ENCODE measurements at places on chromosomes 2 and 18. TPM values are rescaled to one million over a fixed set of nuclear protein-coding genes. Genes with fewer than 3 reads are reported as not detected.

- no peak for DNase-seq
These were observed 9.0 kb downstream of the SPTBN1 start for GRCh38 chr2:54465143-54465542.

NFATC1 gene
- 10.6 TPM for total RNA-seq

GNAL gene
- total RNA-seq = 3.6 TPM

DNA sequence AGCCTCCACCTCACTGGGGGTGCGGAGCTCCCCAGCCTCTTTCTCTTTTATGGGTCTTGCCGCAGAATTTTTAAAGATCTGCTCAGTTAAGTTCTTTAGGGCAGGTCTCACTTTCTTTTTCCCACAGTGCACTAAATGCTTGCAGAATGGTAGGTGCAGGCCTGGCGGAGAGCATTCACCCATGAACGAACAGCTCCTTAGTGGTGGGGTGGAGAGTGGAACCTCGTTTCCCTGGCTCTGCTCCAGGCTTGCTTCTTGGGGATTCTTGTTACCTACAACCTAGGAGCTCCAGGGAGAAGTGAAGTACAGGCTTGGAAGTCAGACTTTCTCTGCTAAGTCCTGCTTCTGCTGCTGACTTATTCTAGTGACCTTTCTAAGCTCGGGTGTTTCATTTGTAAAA, 70.3 kb upstream of the PXDN start:
- DNase-seq = no peak

DNA sequence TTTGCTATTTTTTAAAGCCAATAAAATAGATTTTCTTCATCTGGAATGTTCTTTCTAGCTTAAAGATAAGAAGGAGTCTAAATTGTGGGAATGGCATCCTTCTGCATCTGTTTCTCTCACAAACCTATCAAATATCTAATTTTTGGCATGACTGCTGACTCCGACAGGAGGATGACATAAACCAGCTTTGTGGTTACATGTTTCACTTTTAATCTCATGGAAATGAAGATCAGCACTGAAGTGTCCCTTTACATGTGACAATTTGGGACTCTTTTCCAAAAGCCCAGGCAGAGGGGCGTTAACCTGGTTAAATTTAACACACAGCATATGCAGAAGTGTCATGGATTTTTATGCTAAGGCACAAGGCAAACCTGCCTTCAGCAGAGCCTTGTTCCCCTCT, 694.7 kb downstream of the ARHGAP15 start:
- DNase-seq = no peak

POTEJ gene
- total RNA-seq = not detected

DNA sequence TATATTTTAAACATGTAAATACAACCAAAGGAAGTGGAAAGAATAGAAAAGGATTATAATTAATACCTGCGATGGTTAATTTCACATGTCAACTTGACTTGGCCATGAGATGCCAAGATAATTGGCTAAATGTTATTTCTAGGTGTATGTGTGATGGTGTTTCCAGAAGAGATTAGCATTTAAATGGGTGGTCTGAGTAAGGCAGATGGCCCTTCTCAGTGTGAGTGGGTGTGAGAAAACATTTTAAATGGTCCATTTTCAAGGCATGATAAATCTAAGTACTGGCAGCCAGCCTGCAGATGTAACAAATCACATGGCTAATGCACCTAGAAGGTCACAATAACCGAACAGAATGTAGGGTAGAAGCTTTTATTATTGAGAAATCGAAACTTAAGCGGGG, 99.6 kb upstream of the CDH7 start:
- DNase-seq = no peak

EVX2 gene
- not detected for total RNA-seq

GRCh38 chr2:145807554-145807953, 1287.6 kb upstream of the ZEB2 start:
- DNase-seq = peak; percentile 4

DNA sequence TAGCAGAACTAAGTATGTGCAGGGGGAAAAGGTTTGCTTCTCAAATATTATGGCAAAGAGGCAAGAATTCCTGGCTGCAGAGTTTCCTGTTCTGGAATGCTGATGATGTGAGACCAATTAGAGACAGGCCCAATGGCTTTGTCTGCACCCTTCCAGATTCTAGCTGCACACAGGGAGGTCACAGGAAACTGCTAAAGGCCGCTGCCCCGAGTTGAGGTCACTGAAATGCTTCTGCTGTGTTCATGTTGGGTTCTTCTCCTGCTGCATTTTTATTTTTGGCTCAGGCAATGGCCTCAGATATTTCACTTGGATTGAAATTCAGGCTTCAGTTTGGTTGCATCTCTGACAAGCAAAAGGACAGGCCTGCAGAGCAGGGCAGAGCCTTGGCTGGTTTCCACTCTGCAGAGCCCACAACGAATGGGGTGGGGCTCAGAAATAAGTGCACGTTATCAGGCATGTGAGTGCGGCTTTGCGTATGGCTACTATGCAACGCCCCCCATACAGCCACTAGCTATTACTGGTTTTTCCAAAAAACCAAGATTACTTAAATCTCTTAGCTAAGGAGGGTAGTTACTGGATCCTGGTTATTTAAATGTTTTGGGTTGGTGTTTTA, 66.9 kb upstream of the FZD5 start:
- no peak for DNase-seq

DNA sequence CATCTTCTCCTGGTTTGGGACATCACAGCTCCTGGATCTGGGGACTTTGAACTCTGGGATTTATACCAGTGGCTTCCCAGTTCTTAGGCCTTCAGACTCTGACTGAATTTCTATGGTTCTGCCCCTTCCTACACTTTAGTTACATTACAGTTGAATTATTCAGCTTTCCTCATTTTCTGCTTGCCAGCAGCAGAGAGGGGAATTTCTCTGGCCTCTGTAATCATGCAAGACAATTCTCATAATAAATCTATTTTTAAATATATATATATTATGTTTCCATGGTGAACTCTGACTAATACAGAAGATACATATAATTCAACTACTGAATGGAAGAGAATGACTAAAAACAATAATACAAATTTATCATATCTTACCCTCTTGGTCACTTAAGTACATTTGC, 1478.6 kb upstream of the ACVR2A start:
- DNase-seq = no peak

DNA sequence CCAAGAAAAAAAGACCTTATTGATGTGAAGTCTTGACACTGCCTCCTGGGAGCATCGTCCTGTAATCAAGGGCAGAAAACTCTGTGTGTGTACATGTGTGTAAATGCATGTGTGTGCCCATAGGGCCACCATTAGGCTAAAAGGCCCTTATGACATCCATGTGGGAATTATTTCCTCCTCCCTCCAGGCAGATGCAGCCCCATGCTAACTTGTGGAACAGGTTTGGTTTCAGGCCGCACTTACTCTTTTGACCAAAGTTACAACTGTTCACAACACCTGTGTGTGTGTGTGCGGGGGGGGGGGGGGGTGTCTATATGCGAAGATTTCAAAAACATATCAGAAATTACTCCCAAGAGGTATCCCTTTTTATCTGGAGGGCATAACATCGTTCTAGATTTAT, 87.4 kb upstream of the SLC14A2 start:
- no peak for DNase-seq

STON1 gene
- total RNA-seq = 9.5 TPM

DNA sequence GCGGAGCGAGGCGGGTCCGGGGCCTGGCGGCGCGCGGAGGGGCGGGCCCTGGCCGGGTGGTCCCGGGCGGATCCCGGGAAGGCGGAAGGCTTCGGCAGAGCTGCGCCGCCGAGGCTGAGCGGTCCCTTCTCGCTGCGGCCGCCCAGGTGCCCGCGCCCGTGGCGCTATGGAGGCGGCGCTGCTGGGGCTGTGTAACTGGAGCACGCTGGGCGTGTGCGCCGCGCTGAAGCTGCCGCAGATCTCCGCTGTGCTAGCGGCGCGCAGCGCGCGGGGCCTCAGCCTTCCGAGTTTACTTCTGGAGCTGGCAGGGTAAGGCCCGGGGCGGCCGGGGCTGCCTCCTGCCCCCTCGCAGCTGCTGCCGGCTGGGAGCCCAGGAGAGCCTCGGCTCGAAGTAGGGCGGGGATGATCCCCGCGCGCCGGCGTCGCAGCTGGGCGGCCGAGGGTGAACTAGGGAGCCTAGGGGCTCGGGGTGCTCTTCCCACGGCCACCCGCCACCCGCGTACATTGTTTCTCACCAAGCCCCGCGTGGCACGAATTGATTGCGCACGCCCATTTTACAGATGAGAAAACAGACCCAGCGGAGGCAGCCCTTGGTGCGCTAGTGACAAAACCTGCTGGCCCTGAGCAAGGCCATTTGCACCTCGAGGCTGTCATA, at the start of gene SLC66A3:
TSS of gene SLC66A3 (plus strand) at position 87 of the 655 bp plus-strand sequence. CDS start at position 167, 80 bp downstream.
- peak; percentile 75 for DNase-seq

RNU2-63P gene
- total RNA-seq = 6.6 TPM

DNA sequence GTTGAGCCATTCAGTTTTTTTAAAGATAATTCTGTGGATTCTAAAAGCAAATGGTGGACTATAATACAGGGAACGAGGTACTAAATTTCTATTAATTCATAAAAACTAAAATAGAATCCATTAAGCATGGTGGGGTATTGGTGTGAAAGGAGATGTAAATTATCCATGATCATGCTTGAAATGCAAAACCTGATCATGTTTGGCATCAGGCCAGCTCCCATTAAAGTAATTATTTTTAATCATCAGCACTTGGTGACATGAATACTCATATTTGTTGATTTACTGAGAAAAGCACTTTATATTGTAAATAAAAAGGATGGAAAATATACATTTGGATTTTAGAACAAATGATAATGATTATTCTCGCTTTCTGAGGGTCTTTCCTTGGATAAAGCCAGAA, 232.3 kb upstream of the MEIS1 start:
- no peak for DNase-seq

TSPYL6 gene
- not detected for total RNA-seq

DNA sequence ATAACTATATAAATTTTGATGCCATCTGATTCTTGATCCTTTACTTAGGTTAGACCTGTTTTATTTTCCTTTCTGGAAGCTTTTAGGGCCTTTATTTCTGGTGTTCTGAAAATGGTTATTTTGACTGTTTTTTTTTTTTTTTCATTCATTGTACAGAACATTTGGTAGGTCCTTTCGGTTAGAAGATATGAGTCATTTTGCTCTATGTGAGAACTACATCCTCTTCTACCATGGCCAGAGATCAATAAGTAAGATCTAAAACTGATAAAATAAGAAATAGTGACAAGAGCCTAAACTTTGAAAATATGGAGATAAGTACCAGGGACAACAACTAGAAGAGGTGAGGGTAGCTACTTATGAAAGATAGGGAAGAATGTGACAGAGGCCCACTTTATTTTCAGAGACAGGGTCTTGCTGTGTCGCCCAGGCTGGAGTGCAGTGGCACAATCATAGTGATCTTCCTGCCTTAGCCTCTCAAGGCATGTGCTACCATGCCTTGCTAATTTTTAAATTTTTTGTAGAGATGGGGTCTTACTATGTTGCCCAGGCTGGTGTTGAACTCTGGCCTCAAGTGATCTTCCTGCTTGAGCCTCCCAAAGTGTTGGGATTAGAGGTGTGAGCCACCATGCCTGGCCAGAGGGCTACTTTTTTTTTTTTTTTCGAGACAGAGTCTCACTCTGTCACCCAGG, 66.5 kb downstream of the EIF2AK3 start:
- no peak for DNase-seq

- no peak for DNase-seq
These were observed 144.4 kb downstream of the PIEZO2 start for GRCh38 chr18:11004951-11005350.

DNA sequence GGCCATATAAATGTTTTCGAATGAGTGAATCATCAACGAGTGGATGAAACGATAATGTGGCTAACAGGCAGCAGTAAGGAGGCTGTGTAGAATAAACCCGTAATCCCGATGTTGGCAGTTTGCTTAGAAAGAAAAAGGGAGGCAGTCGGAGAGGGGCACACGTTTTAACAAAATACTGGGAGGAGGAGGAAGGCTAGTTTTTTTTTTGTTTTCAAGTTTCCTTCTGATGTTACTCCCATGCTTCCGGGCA, 476 bp upstream of the MSH2 start:
- DNase-seq = peak; percentile 23

GRCh38 chr18:9989481-9989880, 75.7 kb downstream of the VAPA start:
- DNase-seq = no peak

PTMA gene
- 469 TPM for total RNA-seq

DNA sequence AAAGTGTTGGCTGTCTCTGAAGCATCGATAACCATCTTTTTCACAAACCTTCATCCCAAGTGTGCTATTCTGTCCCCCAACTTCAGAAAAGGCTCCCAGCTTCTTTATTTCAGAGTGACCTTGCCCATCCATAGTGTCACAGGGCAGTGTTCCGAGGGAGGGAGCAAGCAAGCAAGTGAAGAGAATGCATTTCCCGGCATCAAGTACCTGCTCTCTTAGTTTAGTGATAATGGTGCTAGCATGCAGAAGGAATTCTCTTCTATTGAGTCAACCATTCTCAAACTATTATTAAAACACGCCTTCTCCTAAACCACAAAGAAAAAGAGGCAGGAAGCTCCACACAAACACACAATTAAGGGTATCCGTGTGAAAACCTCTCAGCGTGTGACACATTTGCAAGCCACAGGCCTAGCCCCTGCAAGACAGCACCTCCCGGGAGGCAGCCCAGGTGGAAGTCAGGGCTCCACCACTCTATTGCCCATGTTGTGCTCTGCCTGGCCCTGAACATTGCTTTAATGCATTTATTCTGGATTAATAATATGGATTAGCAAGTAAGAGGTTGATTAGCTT, 504.9 kb downstream of the GALR1 start:
- DNase-seq = no peak

LRRC30 gene
- total RNA-seq = not detected

- no peak for DNase-seq
These were observed 360.3 kb downstream of the FBXO15 start for GRCh38 chr18:73787316-73787715.

DNA sequence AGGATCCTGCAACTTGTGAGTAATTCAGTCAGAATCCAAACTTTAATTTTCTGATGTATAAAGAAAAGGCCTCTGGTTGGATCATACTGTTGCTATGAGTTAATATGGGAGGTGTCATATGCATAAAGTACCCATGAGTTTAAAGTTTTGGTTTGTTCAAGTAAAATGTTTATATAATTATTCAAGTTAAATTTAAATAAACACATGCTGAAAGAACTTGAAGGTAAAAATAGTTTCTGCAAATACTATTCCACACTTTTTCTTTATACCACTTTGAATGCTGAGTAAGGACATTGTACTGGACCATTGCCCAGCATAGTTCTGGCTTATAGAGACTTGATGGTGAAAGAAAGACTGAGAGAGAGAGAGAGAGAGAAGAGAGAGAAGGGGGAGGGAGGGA, 30.7 kb downstream of the PKP4 start:
- peak; percentile 72 for DNase-seq

GRCh38 chr2:233434666-233435330, 80.5 kb downstream of the DGKD start:
- no peak for DNase-seq

All from astrocyte (in vitro differentiated cells and primary cell).